ENCODE measurements at places on chromosomes 5 and 9.

DNA sequence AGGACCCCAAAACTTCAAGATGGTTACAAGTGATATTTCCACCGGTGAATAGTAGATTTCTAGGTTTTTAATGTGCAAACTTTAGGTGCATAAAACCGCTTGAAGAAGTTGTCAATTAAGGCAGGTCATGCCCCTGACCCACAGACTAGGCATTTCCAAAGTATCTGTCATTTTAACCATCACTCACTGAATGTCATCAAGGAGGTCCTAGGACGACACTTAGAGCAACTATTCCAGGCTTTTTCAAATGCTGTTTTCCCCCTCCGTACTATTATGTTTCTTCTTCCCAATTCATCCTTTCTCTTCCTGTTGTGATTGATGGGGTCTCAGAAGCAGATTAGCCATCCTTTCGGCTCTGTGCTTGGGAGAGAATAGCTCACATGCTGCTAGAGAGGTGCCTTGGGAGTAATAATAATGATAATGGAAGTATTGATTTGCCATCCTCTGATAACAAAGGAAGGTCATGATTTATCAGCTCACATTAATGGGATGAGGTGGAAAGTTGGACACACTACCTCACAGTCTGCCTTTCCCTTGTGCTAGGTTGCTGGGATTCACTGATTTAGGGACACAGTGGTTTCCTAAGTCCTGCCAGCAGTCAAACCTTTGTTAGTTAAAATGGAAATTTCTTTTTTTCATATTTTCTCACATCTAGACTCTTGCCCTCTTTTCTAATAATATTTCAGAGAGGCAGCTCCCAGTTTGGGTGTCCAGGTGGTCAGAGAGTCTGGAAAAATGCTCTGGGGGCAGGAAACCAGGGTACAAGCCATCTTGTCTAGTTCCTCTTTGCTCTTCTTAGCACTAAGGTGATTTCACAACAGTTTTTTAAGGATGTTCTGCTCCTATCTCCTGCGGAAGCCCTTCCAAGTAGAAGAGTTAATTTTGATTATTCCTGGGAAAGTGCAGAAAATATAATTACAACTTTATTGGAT is 67.0 kb downstream of the PTTG1 start:
- DNase-seq, result no peak

DNA sequence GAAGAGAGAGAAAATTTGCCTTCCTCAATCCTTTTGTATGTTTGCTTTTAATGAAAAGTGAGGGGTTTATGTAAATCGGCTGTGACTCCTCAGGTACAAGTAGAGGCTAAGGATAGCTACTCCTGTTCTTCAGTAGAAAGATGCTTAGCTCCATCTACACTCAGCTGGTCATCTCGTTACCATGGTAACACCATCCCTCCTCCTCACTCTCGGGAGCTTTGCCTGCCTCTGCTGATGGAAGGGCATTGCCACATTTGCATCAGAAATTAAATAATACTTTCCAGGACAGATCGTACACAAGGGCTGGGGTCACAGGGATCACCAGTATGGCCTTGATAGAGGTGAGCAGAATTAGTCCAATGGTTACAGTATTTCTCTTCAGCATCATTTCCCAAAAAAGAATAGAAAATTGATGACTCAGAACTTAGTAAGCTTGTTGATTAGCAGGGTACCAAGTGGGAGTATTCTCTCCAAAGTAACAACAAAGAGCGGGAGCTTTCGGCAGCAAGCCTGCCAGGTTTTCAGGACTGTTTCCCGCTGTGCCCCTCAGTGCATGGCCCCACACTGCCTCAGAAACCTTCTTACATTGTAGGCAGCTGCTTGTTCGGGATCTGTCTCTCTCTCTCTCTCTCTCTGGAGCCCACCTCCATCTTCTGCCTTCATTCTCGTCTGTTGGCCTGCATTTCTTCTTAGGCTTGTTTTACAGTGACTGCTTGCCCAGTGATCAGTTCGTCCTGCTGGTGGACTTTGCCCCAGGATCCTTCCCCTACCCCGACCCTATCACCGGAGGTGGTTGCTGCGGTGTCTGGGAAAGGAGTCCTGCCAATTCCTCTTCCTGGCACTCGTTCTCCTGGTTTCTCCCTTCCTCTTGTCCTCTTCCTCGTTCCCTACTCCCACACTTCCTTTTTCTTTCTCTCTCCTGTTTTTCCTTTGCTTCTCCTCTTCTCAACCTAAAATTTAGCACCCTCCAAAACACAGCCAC is 51.9 kb upstream of the SNAPC3 start:
- no peak for DNase-seq

- DNase-seq, result no peak
Measured at GRCh38 chr5:93249651-93250289, 331.2 kb downstream of the NR2F1-AS1 start.

DNA sequence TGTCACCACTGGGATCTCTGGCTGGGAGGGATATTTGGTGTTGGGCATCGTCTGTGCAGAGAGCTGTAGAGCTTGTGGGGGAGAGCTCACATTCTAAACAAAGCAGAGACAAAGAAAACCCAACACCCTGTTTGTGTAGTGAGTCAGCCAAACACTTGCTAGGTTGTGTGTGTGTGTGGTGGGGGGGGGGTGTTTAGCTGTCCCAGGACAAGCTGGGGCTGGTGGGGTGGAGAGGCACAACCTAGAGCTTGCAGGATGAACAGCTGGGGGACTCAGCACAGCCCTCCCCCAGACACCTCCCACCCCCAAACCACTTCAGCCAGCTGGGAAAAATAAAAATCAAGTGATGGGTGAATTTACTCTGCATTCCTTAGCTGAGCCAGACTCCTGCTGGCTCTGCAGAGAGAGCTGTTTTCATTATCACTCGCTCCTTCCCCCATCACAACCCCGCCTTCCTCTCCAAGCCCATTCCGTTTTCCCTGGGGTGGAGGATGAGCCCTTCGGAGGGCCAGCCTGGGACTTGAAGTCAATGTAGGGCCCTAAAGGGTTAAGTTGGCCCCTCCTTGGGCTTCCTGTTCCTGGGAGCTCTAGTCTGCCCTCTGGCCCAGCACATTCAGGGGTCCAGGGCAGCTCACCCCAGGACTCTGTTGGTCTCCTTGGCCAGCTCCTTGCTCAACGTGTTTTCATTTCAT is 2.6 kb downstream of the OLFML2A start:
- DNase-seq, result no peak

- DNase-seq, result no peak
Measured at GRCh38 chr5:11801061-11801460, 103.2 kb downstream of the CTNND2 start.

DNA sequence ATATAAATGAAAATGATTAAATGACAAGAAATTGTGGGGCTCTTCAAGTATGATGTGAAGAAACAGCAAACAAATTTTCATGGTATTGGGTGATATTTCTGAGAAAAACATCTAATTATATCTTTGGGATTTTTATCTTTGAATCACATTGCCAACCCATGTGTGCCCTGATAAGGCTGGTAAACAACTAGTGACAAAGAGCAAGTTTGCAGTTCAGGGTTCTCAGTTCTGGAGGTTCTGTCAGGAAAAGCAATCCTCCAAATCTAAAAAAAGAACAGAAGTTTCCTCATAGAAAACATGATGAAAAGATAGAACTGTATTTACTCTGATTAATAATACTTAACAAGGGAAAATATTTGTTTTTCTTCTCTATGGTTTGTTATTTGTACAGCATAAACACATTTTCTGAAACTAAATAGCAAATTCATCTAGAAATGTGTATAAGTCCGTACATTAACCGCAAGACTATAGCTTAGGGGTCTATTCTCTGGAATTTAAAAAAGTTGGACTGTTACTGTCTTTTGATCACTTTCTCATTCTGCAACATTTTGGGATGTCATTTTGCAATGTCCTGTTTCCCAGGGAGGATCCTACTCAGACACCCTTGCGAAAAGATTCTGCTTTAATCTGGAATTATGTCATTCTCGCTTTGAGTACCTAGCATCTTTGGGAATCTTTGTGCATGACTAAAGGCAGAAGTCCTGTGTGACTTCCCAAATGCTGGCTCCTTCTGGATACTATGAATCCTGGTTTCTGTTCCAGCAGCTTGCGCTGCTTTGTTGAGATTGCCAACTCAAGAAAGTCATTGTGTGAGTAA is 308.5 kb downstream of the ADGRV1 start:
- DNase-seq, result no peak

DNA sequence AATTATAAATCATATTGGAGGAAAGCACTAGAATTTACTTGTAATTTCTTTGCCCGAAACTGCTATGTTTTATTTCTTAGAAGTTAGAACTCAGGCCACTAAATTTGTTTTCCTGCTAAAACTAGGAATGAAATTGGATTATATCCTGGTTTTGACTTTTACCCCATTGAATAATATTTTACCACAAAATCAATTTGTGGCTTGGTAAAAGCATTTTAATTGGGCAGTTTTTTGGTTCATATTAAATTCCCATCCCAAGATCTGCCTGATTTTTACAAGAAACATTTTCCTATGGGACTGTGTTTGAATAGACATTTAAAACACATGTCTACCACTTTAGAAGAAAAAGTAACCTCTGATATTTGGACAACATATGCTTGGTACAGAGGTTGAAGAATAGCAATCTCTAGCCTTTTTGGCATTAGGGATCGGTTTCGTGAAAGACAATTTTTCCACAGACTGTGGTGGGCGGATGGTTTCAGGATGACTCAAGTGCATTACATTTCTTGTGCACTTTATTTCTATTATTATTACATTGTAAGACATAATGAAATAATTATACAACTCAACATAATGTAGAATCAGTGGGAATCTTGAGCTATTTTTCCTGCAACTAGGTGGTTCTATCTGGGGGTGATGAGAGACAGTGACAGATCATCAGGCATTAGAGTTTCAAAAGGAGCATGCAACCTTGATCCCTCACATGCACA is 565.6 kb downstream of the PRR16 start:
- no peak for DNase-seq

GRCh38 chr9:120820095-120820494 is 22.6 kb downstream of the PSMD5 start:
- DNase-seq, result no peak

DNA sequence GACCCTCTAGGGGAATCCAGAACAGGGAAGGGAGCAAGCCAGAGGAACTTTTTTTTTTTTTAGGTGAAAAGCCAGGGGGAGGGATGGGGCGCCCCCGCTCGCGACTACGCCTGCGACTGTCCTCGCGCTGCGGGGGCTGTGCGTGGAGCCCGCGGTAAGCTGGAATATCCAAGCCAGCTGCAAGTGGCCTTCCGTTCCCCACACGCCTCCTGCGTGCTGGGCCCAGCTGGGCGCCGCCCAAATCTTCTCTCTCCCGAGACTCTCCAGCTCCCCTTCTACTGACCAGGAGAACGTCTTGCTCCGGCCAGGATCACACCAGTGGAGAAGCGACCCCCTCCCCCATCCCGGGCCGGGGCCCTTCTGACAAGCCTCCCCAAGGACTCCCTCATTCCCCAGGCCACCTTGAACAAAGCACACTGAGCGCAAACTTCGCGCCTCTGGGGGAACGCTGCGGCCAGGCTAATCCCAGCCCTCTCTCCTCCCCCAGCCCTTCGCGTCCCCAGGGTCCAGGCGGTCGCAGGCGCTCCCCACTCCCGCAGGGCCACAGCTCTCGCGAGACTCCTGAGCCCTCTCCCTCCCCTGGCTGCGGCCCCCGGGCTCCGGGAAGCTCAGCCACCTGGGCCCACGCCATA is 6.6 kb downstream of the BARX1 start:
- DNase-seq, result no peak

- DNase-seq, result no peak
Measured at GRCh38 chr9:37908698-37909186, 4.8 kb upstream of the SLC25A51 start.

GRCh38 chr5:165029099-165029870 is 1523.9 kb downstream of the MAT2B start:
- no peak for DNase-seq

- DNase-seq, result no peak
Measured at GRCh38 chr5:128765448-128766061, 199.7 kb upstream of the SLC27A6 start.

DNA sequence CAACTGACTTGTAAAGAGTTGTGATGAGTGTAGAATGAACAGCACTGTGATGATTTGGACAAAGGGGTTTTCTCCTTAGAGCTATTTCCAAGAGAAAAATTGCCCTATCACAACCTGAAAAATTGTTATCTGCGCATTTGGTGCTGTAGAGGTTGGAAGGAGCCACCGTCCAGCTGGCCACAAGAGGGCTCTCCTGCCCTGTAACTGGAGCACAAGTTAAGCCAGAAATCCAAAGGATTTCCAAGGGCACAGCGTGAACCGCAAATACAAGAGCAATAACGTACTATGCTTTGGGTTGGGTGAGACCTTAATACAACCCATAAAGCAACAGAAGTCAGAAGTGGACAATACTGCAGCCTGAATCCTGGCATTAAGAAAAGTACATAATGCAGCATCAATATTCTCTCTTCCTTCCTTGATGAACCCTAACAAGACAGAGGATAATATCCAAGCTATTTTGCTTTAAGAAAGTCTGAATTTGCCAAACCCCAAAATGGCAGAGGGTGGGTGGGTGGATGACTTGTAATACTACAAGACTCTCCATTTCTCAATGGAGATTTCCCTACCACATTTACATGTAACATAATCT is 56.8 kb upstream of the SMIM32 start:
- DNase-seq, result no peak

GRCh38 chr9:128033609-128034008 is 33.5 kb downstream of the NAIF1 start:
- no peak for DNase-seq

- no peak for DNase-seq
Measured at GRCh38 chr5:77560677-77561263, 68.7 kb upstream of the WDR41 start.

GRCh38 chr9:38068701-38069628 is at the start of gene SHB:
Gene SHB, minus strand, starts transcription at chr9:38069227. Its CDS starts 582 bp downstream, at chr9:38068645.
- DNase-seq, result no peak

- DNase-seq, result no peak
Measured at GRCh38 chr5:157219491-157220271, 39.0 kb downstream of the ITK start.

- DNase-seq, result no peak
Measured at GRCh38 chr9:121196389-121196788, 5.3 kb downstream of the RAB14 start.

GRCh38 chr9:34984049-34984448 is 5.5 kb upstream of the DNAJB5 start:
- DNase-seq, result no peak

DNA sequence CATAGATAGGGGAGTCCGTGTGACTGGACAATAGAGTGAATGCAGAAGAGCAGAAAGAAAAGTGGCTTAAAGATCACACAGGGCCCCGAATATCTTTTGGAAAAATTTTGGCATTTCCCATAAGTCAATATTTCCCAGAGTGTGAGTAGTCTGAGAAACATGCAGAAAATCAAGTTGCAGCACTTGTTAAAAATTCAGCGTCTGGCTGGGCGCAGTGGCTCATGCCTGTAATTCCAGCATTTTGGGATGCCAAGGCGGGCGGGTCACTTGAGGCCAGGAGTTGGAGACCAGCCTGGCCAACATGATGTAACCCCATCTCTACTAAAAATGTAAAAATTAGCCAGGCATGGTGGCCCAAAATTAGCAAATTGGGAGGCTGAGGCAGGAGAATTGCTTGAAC is 227.0 kb downstream of the DRD1 start:
- DNase-seq, result no peak

- no peak for DNase-seq
Measured at GRCh38 chr9:136856079-136856476, 3.9 kb downstream of the MAMDC4 start.

DNA sequence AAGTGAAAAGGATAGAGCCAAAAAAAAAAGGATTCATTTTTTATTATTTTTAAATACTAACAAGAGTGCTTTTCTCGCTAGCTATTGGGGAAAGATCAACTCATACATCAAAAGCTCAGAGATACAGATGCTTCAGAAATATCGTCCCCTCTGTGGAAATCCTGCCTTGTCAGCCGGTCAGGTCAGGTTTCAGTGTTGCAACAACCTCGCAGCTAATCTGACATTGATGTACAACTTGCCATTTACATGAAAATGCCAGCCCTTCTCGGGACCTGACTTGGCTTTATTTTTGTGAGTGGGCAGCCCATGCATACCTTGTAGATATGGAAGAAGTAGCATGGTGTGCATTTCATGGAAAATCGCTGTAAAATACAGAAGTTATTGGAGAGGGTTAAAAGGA is 358.8 kb upstream of the ADAMTS16 start:
- no peak for DNase-seq

Measured in cortex of kidney (tissue), 1 donor.